ENCODE measurements at places on chromosomes 1 and 21.

DNA sequence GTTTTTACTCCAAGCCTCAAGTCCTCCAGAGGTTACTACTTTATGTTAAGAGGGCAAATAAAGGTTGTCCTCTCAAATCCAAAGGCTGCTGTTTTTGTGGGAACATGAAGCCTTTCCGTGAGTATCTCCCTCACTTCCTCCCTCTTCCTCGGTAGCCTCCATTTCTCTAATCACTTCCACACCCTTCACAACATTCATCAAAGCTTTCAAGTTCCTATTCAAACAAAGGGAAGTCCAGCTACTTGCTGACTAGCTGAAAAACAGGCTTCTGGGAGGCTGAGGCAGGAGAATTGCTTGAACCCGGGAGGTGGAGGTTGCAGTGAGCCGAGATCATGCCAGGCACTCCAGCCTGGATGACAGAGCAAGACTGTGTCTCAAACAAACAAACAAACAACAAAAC, 6.6 kb upstream of the CD48 start:
- DNase-seq = no peak

GRCh38 chr1:151472856-151473731, 13.8 kb upstream of the POGZ start:
- DNase-seq = peak; percentile 48

DNA sequence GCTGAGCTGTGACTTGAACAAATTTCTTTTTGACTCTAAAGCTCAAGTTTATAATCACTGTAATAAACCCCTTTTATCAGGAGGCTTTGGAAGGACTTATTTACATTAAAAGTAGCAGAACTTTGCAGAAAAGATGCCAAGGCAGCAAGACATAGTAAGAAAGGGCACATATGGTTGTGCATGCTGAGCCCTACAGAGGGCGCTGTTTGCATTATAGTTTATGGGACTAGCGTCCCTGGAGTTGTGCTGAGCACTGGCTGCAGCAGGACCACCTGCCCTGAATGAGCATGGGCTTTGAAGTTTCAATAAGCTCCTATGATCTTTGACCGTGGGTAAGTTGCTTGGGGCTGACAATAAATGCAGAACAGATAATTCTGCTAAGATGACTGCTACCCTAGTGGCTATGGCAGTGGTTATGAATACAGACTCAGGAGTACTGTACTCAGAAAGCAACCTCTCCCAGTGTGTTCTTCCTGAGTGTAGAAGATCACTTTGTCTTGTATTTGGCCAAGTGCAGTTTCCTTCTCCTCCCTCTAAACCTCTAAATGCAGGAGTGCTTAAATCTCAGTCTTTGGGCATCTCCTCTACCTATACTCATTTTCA, 45.4 kb upstream of the USP1 start:
- DNase-seq = peak; percentile 19

DNA sequence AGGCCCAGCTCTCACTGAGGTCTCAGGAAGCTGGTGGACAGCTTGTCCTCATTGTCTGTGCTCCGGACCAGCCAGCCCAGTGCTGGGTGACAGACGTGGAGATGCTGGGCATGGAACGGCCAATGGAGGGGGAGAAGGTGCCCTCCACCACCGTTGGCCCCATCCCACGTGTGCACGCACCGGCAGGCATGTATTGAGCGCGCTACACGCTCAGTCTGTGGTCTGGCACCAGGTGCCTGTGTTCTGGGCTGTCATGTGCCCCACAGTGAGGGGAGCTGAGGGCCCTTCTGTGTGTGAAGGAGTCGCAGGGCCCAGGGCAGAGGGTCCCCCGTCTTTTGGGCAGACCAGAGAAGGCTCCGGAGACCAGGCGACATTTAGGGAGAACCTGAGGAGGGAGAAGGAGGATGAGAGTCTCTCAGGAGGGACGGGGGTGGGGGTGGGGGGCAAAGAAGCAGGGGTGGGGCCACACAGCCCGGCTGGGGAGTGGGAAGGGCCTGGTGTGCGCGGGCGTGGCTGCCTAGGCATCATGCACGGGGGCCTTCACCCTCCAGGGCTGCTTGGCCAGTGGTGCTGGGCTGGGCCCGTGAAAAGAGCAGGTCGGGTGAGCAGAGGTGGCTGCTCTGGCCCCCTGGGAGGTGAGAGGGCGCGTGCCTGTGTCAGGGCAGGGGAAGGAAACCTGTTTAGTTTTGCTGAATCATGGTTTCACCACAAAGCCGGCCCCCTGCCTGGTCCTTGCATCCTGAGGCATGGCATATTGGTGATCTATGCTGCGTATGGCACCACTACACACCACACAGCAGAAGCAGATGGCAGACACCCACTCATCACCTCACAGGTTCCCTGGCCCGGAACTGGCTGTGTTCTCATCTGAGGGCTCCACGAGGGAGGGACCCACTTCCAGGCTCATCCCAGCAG, 86.7 kb upstream of the TTC34 start:
- no peak for DNase-seq

DNA sequence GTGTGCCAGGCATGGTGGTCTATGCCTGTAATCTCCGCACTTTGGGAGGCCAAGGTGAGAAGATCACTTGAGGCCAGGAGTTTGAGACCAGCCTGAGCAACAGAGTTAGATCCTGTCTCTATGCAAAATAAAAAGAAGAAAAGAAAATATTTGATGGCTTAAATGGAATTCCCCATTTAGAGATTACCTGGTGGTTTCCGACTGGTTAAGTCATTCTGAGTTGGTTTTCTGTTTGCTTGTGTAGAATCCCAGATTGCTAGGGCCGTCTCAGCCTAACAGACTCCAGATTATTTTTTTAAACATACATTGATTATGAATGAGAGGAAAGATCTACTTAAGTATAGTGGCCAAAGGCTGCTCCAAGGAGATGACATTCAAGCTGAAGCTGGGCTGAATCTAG, 22.9 kb upstream of the LY9 start:
- DNase-seq = no peak

DNA sequence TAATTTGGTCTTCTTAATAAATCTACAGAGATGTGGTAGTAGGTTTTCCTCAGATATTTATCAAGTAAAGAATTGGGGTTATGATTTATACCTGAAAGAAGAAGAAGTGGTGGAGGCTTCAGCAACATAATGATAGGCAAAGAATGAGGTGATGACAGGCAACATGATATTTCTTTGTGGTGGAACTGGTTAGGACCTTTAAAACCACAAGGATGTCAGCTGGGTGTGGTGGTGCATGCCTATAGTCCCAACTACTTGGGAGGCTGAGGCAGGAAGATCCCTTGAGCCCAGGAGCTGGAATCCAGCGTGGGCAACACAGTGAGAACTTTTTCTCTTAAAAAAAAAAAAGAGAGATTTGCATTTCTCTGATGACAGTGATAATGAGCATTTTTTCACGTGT, 34.1 kb upstream of the COL11A1 start:
- no peak for DNase-seq

- no peak for DNase-seq
Observed at GRCh38 chr1:109823543-109824348, 60.0 kb upstream of the EPS8L3 start.

- peak; percentile 29 for DNase-seq
Observed at GRCh38 chr1:243483071-243483771, 227.4 kb downstream of the SDCCAG8 start.

DNA sequence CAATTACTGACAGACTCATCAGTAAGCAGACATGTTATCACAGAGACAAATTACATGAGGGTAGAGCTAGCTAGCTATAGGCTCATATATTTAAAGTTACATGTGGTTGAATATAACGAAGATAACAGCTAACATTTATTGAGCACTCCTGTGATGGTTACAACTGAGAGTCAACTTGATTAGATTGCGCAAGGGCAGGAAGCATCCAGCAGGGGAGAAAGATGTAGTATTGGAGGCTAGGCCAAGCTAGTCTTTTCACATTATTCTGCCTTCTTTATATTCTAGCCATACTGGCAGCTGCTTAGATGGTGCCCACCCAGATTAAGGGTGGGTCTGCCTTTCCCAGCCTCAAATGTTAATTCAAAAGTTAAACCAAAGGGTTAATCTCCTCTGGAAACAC, 37.1 kb downstream of the PIGK start:
- no peak for DNase-seq

DNA sequence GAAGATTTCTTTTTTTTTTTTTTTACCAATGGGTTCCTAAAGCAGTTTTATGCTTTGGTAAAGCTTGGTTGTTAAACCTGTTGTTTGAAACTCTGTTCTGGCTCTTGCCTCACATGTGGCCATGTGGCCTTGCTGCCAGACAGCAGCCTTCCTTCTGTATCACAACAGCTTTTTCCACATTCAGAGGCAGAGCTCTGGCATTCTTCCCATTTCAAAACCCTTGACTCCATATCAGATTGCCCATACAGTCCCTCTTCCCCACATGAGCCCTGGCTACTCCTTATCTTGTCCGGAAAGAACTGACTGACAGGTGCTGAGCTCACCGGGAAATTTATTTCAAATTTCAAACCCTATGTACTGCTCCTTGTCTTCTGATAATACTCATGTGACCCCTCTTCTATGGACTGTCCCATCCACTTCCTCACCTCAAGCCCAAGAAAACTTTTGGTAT, 38.5 kb upstream of the LAX1 start:
- no peak for DNase-seq

DNA sequence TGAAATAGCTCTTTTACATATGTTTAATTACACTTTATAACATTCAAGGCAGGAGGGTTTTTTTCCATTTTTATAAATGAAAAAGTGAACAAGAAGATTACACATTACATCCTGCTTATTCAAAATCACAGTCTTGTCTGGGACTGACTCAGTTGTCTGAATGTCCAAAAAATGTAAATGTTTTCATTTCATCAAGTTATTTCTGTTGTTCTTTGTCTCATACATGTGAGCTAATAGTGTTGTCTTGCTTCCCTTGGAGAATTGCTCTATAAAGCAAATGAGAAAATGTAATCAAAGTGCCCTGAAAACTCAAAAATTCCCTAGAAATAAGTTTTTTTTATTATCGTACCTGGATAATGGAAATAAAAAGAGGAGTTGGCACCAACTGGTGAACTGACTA, 242.9 kb downstream of the GRIK1 start:
- no peak for DNase-seq

DNA sequence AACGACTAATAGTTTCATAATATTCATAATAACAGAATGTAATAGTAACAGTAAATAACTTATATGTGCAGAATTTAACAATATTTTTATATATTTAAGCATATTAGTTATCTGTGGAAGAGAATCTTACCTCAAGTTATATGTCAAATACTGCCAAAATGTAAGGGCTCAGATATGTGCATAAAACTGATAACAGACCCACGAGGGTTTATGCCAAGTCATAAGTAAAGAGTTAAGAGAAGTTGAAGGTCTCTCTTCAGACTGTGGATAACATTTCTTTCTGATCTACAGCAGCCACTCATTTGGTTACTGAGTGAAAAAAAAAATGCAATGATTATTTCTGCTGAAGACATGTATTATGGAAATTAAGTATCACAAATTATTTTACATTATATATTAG, 1167.8 kb upstream of the NCAM2 start:
- DNase-seq = no peak

DNA sequence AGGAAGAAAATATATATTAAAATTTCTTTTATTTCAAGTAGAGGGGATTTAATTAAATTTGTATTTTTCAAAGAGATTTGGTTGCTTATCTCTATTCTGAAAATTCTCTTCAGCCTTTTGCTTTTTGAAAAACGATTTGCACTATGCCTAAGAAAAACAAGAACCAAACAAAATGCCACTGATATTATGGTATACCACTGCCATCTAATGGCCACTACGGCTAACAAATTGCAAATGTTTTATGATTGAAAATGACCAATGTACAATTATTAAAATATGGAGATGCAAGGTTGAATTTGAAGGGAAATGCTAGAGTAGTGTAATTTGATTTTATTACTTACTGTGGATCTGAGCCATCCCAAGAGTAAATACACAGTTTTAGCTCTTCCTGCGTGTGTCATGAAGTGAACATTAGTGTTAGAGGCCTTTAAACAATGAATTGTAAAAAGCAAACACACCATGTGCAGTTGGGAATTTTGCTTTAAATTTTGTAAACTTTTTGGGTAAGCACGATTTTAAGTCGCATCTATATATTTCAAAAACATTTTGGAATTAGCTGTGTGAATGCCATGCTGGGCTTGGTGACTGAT, 137.4 kb upstream of the USP25 start:
- no peak for DNase-seq

DNA sequence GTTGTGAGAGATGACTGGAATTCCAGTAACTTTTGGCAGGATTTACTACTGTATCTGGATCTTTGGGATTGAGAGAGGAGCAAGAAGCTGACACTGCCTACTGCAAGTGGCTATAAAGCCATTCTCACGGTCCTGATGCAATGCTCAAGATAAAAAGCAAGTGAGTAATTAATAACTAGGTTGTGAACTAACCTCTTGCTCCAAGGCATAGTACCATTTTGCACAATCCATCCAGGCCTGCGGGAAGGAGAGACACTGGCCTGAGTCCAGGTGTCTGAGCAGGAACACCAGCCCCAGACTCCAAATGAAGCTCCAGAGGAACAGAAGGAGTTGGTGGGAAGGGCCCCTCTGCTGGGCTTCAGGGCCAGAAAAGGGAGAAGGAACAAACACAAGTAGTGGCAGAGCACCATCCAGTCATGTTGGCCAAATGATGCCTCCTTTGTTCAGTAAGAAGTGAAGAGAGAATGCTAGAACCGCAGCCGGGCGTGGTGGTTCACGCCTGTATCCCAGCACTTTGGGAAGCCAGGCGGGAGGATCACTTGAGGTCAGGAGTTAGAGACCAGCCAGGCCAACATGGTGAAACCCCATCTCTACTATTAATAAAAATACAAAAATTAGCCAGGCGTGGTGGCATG, 9.9 kb upstream of the SLC45A3 start:
- DNase-seq = no peak

DNA sequence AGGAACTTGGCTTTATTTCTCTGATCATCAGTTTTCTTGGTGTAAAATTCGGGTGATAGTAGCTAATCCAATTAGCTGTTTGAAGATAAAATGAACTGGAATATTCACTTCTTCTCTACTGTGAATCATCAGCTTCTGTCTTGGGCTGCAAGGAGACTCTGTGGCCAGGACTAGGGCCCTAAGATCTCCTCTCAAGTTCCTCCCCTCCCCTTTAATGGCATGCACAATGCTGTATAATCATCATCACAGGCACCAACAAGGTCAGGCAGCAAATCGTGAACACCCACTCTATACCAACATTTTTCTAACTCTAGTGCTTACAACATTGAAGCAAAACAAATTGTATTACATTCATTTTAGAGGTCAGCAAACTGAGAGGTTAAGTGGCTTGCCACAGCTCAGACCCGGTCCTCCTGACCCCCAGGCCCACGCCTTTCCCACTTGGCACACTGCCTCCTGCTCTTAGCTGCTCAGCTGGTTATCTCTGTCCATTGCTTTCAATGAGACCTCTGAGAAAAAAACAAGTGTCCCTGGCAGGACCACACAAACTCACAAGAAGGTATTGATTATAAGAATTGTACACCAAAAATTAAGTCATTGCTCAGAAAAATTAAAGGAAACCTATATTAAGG, 31.8 kb downstream of the LRRC52 start:
- no peak for DNase-seq

GRCh38 chr1:64864018-64864940, 102.1 kb downstream of the JAK1 start:
- peak; percentile 52 for DNase-seq

DNA sequence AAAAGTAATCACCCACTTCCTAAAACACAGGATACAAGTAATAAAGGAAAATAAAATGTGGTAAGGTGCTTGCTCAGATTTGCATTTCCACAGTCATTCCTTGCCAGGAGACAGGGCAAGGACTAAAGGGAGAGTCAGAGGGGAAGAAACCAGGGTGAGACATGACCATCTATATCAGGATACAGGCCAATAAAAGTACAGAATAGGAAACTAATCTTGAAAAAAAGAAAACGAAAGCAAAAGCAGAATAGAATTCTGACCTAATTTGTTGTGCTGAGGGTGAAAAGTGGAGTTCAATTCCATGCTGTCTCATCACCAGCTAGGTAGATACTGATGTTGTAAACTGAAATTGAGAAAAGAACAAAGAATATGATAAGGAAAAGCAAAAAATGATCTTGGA, 27.3 kb downstream of the JMJD4 start:
- DNase-seq = no peak

Measured in activated T-cell treated with anti-CD3 and anti-CD28 coated beads, Interleukin-2, amount 50 U/mL, for 1 hour (primary cell).